ENCODE measurements at places on chromosomes 7 and 10.

GRCh38 chr10:6399231-6399741 is 180.8 kb downstream of the PRKCQ start:
- DNase-seq, result peak; percentile 75

GRCh38 chr10:97925308-97925938 is 75.8 kb downstream of the GOLGA7B start:
- DNase-seq, result no peak

DNA sequence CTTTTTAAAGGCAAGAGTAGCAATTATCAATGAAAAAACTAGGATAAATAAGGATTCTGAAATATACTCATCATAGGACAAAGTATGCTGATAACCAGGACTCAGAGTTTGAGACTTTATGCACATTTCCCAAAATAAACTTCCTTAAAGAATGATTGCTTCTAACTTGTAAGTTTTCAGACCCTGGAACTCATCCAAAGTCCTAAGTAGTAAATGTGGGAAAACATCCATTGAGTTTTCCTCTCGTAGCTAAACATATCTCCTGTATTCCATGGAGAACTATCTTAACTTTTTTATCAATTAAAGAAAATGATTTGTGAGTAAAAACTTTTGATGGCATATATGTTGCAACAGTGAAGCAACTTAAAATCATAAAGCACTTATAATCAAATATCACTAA is 285.2 kb upstream of the KLF6 start:
- no peak for DNase-seq

DNA sequence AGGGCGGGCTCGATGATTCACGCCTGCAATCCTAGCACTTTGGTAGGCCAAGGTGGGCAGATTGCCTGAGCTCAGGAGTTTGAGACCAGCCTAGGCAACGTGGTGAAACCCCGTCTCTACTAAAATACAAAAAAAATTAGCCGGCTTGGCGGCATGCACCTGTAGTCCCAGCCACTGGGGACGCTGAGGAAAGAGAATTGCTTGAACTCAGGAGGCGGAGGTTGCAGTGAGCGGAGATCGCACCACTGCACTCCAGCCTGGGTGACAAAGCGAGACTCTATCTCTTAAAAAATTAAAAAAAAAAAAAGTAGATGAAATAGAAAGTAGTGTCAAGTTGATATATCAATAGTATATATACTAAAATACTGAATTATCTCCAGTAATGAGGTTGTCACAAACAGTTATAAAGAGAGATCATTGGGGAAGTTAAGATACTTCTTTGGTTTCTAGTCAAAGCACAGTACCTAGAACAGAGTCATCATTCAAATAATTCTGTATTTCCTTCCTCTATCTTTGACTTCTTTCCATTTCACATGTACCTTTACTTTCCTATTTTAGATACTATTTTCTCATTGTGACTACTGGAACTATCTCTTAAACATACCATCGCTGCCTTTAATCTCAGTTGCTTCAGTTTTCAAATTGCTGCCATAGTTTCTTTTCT is 491.7 kb downstream of the GRM8 start:
- DNase-seq, result no peak

DNA sequence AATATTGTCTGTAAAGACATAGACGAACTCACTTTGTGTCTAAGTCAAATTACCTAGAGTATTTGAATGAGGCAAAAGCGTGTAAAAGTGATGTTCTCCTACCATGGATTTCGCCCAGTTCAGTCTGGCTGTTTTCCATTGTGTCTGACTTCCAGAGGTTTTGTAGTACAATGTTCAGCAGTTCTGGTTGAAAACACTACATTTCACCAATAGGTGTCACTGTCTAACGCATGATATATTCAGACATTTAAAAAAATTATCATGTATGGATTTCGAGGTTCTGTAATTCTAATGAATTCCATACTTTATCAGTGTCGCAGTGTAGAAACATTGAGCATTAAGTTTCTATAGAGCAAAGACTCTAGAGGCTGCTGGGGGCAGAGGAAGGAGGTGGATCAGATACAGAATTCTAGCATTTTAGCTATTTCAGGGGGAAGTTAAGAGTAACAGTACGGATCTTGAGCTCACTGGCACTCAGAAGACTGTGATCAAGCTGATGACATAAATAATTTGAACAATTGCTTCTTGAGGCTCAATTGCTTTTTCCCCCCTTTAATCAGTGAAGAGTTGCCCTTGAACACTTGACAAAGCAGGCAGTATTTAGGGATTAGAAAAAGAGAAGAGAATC is 196.9 kb upstream of the RHOBTB1 start:
- no peak for DNase-seq

DNA sequence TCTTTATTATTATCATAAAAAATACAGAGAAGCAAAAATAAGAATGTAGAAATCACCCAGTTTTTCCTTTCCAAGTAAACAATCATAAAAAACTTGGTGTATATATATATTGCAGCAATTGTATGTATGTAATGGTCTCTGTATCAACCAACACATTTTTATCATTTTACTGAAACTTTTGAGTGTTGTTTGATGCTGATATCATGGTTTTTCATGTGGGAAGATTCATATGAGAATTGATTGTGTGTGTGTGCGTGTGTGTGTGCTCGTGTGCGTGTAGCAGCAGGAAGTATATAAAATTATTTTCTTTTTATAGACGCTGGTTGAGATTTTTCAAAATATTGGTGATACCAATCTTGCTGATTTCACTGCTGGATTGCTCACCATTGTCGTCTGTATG is 22.3 kb downstream of the SLC26A4 start:
- DNase-seq, result no peak

DNA sequence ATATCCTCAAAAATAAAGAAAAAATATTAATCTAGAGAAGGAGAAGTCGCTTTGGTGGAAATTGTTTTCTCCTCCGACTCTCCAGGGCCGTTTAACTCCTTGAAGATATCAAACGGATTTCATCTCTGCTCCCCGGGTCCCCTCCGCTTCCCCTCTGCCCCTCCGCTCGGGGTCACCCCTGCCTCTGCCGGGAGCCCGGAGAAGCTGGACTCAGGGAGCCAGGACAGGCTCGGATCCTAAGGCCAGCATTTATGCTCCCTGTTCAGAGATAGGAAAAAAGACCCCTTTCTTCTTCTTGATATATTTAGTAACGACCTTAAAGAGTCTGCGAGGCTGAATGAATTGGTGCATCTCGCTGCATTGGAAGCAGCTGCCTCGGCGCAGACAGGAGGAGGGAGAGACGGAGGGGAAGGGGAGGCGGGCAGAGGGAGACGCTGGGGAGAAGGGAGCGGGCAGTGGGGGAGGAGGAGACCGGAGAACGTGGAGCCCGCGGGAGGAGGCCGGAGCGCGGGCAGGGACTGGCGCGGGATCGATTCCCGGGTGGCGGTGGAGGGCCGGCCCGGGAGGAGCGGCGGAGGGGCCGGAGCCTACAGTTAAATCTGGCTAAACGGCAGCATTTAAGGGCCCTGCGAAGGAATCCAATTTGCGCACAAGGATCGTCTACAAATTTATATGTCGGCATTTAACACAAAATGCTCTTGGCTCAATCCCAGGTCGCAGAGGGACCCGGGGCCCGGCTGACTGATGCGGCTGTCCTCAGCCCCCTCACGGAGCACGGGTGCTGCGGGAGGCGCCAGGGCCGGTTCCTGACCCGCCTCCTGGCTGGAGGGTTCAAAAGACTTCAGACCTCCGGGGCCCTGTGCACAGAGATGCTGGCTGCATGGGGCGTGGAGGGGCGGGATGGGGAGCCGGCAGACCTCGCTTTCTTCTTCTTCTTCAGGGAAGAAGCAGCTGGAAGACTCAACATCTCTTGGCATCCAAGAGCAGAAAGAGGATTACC is 55.6 kb downstream of the CRTAC1 start:
- no peak for DNase-seq

DNA sequence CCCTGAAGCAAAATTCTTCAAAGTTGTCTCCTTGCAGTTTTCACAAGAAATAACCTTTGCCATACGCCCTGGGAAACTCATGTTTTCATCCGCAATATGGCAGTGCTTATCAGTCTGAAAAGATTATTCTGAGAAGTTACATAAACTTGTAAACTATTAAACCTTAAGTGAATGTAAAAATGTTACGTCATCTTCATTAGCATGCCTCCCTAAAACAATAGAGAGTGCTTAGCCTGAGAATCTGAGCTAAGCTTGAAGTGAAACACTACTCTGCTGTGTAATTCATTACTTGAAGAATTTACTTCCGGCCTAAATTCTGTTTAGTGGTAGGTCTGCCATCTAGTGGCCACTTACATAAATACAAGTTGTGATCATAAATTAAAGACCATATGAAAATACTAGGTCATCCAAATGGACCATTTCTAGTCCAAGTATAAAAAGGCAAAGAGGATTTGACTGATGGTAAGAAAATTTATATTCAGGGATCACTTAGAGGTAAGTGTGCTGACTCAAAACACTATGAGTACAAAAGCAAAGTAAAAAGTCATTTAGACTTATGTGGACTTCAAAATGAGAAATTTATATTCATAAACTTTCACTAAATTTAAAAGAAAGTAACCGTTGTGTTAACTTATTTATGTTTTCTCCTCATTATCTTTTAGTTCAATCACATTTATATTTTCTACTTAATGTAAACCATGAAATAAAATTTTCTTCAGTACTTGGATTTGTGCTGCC is 745.1 kb upstream of the LRRTM3 start:
- DNase-seq, result no peak

- DNase-seq, result peak; percentile 58
These were observed 32.8 kb upstream of the ARHGAP12 start for GRCh38 chr10:31961277-31962074.

Data from islet precursor cell (in vitro differentiated cells).